ENCODE measurements at places on chromosomes 4 and X.

DNA sequence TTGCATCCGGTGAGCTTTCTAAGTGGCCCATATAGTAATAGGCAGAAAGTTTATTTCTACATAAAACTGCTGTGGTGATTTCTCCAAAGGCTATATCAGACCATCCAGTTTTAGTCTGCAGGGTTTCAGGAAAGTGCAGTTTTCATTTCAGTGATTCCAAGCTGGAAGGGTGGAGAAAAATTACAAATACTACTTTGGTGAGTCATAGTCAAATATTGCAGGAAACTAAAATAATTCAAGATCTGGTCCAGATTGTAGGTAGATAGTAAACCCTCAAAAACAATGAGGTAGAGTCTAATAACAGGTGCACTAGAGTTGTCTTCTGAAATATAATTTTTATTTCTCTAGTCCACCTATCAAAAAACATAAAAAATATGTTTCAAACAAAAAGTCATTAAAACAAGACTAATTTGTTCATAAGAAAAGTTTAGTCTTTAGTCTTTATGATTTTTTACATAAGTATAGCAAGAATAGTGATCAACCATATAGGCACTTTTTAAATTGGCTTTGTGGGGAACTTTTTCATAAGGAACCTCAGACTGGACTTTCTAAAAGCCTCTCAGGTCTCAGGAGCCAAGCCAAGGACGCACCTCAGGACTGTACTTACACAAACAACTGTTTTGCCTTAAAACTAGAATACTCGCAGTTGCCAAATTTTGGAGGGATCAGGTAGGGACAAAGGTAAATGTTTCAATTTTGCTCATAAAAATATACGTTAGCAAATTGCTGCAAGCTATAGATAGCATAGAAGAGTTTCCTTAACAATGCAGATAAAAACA is 101.8 kb upstream of the TLR3 start:
- no peak for DNase-seq

DNA sequence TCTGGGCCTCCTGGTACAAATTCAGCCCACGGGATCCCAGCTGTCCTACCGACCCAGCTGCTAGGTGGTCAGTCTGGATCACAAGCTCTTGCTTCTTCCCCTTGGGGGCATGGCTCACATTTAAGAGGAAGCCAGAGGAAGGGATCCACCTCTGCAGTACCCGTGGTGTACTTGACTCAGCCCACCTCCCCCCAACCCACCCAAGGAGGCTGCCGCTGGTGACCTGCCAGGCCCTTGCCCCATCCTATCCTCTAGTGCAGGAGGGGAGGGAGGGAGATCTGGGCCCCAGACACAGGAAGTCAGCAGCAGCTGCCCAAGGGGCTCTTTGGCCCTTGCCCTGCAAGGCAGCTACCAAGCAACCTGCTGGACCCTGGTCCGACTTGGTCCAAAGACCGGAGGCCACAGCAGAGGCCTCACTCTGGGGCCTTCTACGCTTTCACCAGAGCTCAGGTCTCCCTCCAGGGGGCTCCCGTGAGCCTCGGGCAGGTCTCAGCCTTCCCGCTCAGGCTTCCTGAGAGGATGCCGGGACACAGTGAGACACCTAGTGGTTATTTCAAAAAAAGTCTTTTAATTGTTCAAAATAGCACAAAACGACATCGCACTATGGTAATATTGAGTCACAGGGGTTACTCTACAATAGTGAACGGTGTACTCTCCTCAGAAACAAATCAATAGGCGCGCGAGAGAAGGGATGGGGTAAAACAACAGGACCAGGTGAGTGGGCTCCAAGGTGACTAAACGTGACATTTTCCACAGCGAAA is 2.7 kb upstream of the RENBP start:
- peak; percentile 56 for DNase-seq

DNA sequence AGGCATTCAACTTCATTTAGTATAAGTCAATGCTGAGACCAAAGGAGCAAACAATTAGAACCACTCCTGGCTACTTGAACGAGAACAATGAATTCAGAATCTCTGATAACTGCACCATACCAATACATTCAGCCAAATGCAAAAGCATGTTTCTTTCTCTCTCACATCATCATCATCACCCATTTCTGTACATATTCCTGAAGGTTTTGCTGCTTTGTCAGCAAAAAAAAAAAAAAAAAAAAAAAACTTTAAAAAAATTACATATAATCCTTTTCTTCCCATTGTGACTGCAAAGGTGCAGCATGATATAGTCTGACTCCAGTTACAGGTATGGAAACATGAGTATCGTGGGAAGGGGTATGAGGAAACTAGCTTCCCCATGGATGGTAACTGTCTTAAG is 35.6 kb downstream of the FBXW7 start:
- no peak for DNase-seq

DNA sequence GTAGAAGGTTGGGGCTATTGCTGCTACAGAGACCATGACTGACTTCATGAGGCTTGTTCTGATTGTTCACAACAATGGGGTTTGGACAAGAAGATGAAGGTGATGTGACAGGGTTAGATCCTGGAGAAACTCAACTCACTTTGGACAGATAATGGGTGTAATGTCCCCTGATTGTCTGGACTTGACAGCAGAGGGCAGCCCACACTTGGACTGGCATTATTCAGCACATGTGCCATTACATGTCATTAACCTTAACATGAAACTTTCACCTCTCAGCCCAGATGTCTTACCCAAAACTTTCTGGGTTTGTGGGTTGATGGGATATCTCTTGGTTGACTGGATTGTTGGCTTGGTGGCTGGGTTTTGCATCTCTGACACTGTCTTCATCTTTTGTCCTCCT is 101.5 kb downstream of the MXRA5 start:
- DNase-seq: no peak

DNA sequence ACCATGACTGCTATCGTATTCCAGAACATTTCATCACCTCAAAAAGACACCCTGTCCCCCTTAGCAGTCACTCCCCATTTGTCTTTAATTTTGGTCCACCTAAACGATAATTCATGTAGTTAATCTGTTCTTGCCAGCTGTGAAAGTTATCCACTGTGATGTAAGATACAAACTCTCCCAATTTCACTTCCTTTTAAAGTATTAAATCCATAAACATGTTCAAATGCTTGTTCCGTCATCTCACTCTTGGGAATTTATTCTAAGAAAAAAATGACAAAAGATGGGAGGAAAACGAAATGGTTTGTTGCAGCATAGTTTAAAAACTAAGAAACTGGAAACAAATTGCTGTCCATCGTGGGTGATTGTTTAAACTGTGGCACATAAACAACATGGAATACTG is 53.7 kb upstream of the IRF2 start:
- DNase-seq: no peak

- DNase-seq: peak; percentile 24
Observed at GRCh38 chrX:4547213-4547836, 833.9 kb upstream of the PRKX start.

DNA sequence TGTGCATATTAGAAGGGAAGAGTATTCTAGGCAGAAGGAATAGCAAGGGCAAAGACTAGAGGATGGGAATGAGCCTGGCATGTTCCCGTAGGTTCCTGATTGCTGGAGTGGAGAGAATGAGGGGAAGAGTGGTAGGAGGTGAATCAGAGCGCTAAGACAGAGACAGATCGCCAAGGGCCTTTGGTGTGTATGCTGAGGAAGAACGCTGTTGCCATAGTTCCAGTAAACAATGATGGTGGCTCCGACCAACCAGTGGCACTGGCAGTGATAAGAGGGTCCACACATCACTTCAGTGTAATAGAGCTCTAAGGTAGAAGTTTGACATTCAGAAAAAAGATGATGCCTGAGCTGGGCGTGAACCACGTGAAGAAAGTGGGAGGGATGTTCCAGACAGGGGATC is 966 bp downstream of the TBC1D25 start:
- no peak for DNase-seq

- DNase-seq: no peak
Observed at GRCh38 chrX:43693602-43694406, 37.7 kb downstream of the MAOA start.

DNA sequence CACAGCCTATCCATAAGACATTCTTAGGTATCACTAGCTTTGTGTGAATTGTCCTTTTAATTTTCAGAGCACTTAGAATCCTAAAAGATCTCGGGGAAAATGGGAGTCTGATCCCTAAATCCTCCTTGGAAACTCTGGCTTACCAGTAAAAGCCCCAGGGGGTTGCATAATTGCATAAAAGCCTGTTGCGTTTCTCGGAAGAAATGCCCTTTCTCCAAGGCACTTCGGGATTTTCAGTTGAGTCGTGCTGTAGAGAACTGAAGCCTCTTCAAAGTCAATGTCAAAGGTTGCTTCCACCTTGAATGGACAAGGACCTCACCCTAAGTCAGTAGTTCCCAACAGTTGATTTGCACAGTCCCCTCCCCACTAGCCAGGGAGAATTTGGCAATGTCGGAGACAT is 20.8 kb downstream of the FAM184B start:
- no peak for DNase-seq

- no peak for DNase-seq
Observed at GRCh38 chr4:93187892-93188291, 640.7 kb upstream of the ATOH1 start.

GRCh38 chrX:46582325-46582724 is 8.8 kb downstream of the CHST7 start:
- no peak for DNase-seq

GRCh38 chr4:8279321-8280157 is 10.0 kb downstream of the HTRA3 start:
- no peak for DNase-seq

GRCh38 chr4:167290678-167291077 is 56.4 kb upstream of the SPOCK3 start:
- no peak for DNase-seq

DNA sequence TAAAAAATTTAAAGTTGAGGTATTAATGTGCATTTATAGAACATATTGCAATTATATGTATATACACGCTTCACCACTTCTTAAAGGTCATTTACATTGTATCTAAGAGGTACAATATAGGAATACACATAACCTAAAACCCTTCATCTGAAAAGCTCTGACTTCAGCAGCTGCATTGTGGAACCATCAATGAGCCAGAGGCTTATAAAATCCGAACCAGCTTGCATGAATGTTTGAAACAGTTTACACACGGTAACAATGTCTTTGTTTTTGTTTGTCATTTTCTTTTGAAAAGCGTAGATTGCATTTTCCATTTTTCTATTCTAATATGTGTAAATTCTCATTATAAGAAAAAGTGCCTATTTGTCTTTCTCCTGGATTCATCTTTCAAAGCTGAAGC is 221.6 kb downstream of the DCLK2 start:
- no peak for DNase-seq

- DNase-seq: no peak
Observed at GRCh38 chr4:114015444-114015899, 36.0 kb upstream of the ARSJ start.

DNA sequence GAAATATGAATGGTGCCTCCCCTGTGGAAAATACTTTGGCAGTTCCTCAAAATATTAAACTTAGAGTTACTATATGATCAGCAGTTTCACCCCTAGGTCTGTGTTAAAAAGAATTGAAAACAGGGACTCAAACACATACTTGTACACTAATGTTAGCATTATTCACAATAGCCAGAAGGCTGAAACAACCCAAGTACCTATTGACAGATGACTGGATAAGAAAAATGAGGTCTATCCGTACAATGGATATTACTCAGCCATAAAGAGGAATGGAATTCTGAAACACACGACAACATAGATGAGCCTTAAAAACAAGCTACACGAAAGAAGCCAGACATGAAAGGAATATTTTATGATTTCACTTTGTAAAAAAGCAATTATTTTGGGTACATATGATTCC is 54.9 kb downstream of the PGRMC2 start:
- no peak for DNase-seq

DNA sequence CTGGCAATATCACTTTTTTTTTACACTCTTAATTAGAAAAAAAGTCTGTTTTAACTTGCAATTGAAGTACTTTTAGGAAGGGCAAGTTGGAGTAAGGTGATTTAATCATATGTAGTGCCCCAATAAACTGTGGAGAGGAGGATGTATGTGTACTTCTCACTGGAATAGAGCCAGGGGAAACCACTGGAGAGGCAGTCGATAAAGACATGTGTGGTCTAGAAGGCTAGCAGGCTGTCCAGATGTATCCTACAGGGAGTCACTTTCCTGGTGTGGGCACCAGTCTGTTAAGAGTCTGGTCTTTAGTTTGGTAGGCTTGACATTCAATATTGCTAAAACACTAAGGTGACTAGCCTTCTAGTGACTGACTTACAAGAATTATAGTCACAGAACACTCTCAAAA is 9.6 kb upstream of the SGMS2 start:
- DNase-seq: no peak

DNA sequence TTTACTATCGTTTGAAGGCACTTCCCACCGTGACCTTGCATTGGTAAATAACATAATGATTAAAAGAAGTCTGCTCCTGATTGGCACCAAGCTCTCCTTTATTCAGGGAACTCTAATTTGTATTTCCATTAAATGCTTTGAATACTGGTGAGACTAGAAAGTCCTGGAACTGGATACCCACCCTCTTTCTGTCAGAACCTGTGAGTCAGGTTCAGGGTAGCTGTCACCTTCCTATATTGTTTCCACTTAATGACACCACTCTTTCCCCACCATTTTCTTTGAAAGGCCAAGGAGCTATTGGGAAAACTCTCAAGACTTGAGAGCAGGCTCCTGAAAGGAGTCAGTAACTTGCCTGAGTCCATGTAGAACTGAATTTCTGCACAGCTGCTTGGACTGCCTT is 55.9 kb upstream of the RASSF6 start:
- no peak for DNase-seq

- DNase-seq: peak; percentile 49
Observed at GRCh38 chr4:2436301-2436700, 17.5 kb downstream of the CFAP99 start.

DNA sequence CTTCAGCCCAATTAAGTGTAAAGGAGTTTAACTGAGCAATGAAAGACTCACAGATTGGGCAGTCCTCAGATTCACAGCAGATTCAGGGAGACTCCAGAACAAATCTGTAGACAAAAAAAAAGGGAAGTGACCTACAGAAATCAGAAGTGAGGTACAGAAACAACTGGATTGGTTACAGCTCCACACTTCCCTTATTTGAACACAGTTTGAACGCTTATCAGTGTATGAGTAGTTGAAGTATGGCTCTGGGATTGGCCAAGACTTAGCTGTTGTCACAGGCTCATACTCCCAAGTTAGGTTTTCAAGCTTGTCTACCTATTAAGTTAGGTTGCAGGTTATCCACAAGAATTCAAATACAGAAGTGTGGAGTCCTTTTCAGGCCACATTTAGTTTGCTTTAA is 112.4 kb upstream of the ELOVL6 start:
- no peak for DNase-seq

GRCh38 chrX:13750204-13750603 is 15.7 kb downstream of the OFD1 start:
- DNase-seq: no peak

GRCh38 chr4:5472160-5472591 is 236.2 kb downstream of the EVC2 start:
- no peak for DNase-seq

- no peak for DNase-seq
Observed at GRCh38 chr4:158020734-158021346, 152.0 kb downstream of the GASK1B start.

- no peak for DNase-seq
Observed at GRCh38 chr4:80225595-80225994, 28.3 kb downstream of the PRDM8 start.

GRCh38 chrX:56785442-56785841 is 56.4 kb downstream of the NBDY start:
- no peak for DNase-seq
